ENCODE measurements at places on chromosomes 3 and 15. TPM values are rescaled to one million over a fixed set of nuclear protein-coding genes. Genes with fewer than 3 reads are reported as not detected.

TADA3 gene
- 16.2 TPM for polyA plus RNA-seq

ARHGEF3 gene
- 1.7 TPM for polyA plus RNA-seq

WDR76 gene
- 0.44 TPM for polyA plus RNA-seq

SCAANT1 gene
- not detected for polyA plus RNA-seq

CCR8 gene
- not detected for polyA plus RNA-seq

GHRL gene
- 0.38 TPM for polyA plus RNA-seq

SLITRK3 gene
- 4.2 TPM for polyA plus RNA-seq

MITF gene
- polyA plus RNA-seq: 2.4 TPM

ZPLD1 gene
- polyA plus RNA-seq: 0.06 TPM

HRH1 gene
- polyA plus RNA-seq: 0.07 TPM

COL6A6 gene
- polyA plus RNA-seq: 0.26 TPM

CDCP1 gene
- 0.22 TPM for polyA plus RNA-seq

GOLGA8R gene
- polyA plus RNA-seq: 0.11 TPM

ZBTB47 gene
- 5.5 TPM for polyA plus RNA-seq

CFAP20DC gene
- polyA plus RNA-seq: 2.1 TPM

GABRR3 gene
- not detected for polyA plus RNA-seq

GPR27 gene
- polyA plus RNA-seq: 0.09 TPM

CHRNA7 gene
- 0.06 TPM for polyA plus RNA-seq

TEX9 gene
- polyA plus RNA-seq: 0.50 TPM

NR1D2 gene
- polyA plus RNA-seq: 7.3 TPM

CCDC39 gene
- 0.08 TPM for polyA plus RNA-seq

WDR72 gene
- polyA plus RNA-seq: 16.7 TPM

FAM107A gene
- 4.7 TPM for polyA plus RNA-seq

Measured in liver (tissue), 10 donors.